ENCODE measurements at places on chromosomes 5 and 9.

DNA sequence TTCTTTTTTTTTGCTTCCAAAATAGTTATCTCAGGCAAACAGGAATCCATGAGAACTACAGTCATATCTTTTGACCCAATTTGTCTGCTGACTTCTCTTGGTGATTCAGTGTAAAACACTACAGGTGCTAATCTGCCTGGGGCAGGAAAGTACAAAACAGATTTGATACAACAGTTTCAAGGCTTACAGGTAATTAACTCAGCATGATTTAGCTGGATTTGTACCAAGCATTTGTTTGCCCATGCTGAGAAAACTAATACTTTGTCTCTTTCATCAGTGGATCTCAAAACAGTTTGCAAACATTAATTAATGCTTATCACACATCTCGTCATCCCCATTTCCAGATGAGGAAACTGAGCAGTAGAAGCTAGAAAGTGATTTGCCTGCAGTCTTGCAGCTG lies 312.5 kb upstream of the SEMA6A start:
- DNase-seq = no peak

- DNase-seq = peak; percentile 29
Measured at GRCh38 chr5:67998709-67999261, 216.8 kb upstream of the PIK3R1 start.

DNA sequence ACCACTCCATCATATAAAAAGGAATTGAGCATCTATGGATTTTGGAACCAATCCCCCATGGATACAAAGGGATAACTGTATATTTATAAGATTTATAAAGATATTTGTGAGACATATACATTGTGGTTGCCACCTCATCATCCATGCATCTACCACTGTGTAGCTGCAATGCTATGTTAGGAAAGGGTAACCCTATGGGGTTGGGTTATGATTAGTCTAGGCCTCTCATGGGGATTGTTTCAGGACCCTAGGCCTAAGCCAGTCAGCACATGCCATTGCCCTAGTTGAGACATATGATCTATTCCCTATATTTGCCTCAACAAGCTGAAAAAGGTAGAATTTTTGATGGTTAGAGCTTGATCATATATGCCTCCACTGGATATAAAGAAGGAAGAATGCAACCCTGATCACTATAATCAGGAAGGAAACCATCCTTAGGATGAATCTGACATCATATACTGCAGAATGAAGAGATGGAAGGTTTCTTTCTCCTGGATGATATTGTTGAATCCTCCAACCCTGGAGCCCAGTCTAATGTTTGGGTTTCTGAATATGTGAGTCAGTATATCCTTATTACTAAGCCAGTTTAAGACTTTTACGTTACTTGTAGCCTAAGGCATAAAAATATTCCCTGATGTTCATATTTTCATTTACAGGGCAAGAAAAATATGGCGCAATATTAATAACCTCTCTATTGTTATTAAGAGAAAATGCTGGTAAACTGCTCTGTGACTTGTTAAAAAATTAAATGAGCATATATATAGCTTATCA lies 94.2 kb downstream of the ADAMTS19 start:
- no peak for DNase-seq

DNA sequence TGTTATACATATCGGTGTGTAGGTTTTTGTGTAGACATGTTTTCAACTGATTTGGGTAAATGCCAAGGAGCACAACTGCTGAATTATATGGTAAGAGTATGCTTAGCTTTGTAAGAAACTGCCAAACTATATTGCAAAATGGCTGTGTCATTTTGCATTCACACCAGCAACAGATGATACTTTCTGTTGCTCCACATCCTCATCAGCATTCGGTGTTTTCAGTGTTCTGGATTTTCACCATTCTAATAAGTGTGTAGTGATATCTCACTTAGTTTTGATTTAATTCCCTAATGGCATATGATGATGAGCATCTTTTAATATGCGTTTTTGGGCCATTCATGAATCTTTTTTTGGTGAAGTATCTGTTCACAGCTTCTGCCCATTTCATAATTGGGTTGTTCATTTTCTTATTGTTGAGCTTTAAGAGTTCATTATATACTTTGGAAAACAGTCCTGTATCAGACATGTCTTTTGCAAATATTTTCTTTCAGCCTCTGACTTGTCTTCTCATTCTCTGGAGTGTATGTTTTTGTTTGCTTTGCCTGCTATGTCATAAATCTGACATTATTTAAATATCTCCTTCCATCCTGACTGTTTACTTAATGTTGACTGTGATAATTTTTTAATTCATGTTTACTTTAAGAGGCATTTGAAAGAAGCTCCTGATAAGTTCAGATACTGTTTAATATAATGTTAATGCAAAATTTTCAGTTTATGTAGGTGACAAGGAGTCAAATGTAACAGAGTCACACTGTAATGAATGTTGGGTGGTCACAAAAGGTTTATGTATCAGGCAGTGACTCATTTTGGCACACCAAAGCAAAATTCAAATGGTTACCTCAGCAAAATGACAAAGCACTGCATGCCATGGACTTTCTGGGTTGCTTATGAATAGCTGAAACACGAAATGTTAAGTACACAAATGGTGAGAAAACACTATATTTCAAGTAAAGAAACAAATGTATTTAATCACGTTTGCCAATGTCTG lies 181.1 kb upstream of the DAB2 start:
- no peak for DNase-seq

- no peak for DNase-seq
Measured at GRCh38 chr5:168327019-168327421, 35.6 kb downstream of the WWC1 start.

GRCh38 chr5:133888625-133888991 lies 79.8 kb downstream of the C5orf15 start:
- no peak for DNase-seq

GRCh38 chr5:150034662-150035061 lies 34.1 kb downstream of the HMGXB3 start:
- DNase-seq = no peak

GRCh38 chr5:179588166-179588565 lies 35.3 kb downstream of the HNRNPH1 start:
- DNase-seq = no peak
